ENCODE measurements at places on chromosomes 11 and 22.

DNA sequence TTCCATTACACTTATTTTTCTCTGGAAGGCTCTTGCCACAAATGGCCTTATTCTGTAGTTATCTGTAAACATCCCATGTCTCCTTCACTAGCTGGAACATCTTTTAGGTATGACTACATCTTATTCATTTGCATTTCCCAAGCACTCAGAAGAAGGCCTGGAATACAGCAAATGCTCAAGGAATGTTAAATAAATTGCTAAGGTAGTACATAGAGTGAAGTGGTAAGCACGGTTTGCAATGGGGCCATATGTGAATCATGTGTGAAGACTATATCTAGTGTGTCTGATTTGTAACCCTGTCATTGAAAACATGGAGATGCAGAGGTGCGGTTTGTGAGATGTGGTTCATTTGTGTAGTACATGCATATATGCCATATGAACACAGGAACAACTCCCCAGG, 33.5 kb downstream of the GDPD4 start:
- DNase-seq, result peak; percentile 79

DNA sequence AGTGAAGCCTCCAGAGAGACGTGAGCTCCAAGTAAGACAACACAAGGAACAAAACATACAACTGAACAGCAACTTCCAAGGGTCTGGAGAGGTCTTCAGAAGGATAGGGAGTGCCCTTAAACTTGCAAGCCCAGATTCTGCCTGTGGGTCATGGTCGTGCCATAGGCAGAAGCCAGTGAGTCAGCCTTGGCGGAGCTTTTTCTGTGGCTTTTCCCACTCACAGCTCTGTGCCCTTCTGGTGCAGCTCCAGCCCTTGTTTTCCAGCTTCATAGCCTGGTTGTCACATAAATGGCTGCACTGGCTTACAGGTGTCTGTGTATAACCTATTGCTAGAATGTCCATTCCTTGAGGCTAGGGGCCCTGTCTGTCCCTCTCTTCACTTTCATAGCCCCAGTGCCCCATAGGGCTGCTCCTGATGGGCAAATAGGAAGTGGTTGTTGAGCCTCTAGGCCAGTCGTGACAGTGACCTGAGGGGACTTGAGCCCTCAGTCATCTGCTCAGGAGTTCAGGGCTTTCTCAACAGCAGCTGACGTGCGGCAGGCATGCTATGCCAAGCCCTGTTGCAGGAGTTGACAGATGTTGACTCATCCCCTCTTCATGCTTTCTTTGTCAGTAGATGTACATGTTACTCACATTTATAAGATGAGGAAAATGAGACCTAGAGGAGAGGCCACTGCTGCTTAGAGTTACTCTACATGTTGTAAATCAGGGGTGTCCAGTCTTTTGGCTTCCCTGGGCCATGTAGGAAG, 7.4 kb downstream of the MED15 start:
- DNase-seq, result peak; percentile 81

- no peak for DNase-seq
Observed at GRCh38 chr11:12989428-12990161, 19.5 kb upstream of the RASSF10 start.

- DNase-seq, result no peak
Observed at GRCh38 chr11:15710580-15711275, 596.0 kb downstream of the INSC start.

DNA sequence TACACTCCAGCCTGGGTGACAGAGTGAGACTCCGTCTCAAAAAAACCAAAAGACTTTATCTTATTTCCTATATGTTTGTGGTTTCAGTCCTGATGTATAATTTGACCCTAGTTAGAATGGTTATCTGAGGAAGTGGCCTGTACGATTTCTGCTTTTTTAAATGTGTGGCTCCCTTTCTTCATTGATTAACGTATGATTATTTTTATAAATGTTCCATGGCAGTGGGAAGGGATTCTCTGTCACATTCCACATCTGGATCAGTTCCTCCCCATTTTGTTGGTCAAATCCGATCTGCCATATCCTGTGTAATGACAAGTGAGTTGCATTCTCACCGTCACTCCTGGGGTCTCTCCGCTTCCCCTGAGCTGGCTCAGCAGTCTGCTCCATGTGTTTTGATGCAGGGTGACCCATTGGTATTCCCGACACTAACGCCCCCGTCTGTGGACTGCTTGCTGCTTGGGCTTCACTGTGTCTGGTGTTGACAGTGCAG, 20.3 kb downstream of the NEAT1 start:
- DNase-seq, result no peak

- no peak for DNase-seq
Observed at GRCh38 chr11:69938206-69938605, 119.0 kb upstream of the FGF3 start.

DNA sequence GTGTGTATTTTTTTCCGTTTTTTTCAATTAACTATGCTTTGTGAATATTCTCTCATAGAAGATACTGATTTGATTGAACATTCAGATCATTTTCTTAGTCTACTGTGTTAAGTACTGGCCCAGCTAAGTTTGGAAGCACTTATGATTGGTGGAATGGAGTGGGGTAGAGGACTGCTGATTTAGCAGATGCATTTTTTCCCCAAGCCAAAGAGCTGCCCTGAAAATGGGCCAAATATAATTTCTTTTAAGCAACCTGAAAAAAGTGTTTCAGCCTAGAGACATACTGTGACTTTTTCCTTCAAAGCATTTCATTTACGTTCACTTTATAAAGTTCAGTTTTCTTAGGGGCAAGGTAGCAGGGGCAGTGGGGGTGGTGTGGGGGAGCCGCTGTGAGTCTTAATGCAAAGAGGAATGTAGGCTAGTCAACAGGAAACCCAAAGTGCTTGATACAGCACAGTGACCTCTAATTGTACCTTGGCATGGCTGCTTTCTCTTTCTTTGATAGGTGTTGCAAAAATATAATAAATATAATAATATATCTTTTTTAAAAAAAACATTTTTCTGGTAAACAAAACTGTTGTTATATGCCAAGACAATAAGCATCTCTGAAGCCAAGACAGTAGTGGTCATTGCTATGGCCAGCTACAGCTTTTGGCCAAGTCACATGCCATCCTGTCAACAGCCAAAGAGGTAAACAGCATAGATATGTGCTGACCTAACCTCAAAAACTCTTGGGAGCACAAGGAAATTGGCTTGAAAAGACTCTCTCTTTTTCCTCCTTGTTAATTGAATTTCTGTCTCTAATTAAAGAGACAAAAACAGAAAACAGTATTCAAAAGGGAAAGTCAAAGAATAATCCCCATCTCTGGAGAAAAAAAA, 58.8 kb downstream of the LIF start:
- DNase-seq, result no peak

DNA sequence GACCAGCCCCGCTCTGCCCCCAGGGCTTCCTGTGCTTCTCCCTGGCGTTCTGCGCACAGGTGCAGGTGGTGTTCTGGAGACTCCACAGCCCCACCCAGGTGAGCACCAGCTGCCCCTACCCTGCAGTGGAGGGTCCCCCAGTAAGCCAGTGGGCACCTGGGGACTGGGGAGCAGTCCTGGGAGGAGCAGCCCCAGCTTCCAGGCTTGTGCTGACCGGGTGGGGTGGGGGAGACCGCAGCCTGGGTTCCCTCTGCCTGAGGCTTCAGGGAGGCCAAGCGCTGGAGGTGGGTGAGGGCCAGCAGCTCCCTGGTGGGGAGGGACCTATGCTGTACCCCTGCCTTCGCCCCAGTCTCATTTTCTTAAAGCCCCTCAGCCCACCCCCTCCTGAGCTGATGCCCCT, 6.9 kb downstream of the TSPAN32 start:
- DNase-seq, result no peak

DNA sequence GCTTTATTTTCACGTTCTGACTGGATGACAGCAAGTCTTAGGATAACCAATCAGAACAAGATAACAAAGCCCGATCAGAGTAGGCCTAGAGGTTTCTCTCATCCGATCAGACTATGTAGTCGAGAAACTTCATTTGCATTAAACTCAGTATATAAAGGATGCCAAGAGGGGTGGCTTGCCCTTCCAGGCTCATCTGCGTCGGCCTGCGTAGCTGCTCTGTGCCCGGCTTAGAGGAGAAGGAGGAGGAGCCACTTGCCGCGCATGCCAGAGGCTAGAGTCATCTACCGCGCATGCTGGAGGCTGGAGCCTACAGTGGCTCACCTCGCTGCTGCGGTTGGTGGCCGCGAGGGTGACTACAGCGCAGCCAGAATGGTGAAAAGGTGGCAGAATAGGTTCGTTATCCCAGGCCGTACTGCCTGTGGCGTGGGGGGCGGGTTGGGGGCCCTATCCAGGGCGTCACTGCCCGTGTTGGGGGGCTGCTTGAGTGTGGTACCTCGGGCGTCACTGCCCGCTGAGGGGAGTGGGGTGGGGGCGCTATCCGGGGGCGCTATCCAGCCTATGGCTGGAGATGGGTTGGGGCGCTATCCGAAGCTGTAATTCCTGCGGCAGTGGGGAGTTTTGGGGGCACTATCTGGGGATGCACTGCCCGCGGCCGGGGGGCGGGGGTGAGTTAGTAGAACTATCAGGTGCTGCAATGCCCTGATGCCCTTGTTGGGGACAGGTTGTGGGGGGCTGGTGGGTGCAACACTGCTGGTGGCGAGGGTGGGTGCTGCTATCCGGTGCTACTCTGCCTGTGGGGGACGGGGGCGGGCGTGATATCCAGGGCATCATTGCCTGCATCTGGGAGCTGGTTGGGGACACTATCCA, at the start of gene RFPL2:
Gene RFPL2, minus strand, starts transcription at position 218 of the 867 bp plus-strand sequence. CDS start 2,622 bp downstream, outside the sequence.
- DNase-seq, result peak; percentile 41

- DNase-seq, result no peak
Observed at GRCh38 chr11:120564573-120565311, 53.2 kb downstream of the GRIK4 start.

- no peak for DNase-seq
Observed at GRCh38 chr11:72787216-72788104, 6.4 kb downstream of the STARD10 start.
